ENCODE measurements at places on chromosomes 4 and X. TPM values are rescaled to one million over a fixed set of nuclear protein-coding genes. Genes with fewer than 3 reads are reported as not detected.

DCAF16 gene
- 37.9 TPM for total RNA-seq

MOSPD2 gene
- total RNA-seq = 48.9 TPM

CTAG1B gene
- not detected for total RNA-seq

ARHGAP24 gene
- 79.4 TPM for total RNA-seq

DNA sequence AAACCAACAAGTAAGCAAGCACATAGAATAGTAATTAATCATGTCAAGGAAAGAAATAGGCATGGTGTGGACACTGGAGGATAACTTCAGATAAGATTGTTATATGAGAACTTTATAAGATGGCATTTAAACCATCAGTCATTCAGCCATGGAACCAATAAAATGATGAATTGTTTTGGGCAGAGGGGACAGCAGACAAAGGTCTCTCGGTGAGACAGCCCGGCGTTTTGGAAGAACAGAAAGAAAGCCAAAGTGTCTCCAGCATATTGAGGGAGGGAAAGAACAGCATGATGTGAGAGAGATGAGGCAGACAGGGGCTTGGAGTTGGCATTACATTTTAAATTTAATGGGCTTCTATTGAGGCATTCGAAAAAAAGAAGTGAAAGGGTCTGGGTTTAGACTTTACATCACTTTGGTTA lies 883 bp upstream of the PPM1K start:
- DNase-seq = no peak

GRCh38 chr4:41160856-41161255 lies 53.5 kb downstream of the APBB2 start:
- no peak for DNase-seq

GRCh38 chr4:57110640-57111511 lies 691 bp upstream of the IGFBP7 start:
- DNase-seq = peak; percentile 72

METTL14 gene
- 31.5 TPM for total RNA-seq

CD38 gene
- total RNA-seq = 47.2 TPM

DNA sequence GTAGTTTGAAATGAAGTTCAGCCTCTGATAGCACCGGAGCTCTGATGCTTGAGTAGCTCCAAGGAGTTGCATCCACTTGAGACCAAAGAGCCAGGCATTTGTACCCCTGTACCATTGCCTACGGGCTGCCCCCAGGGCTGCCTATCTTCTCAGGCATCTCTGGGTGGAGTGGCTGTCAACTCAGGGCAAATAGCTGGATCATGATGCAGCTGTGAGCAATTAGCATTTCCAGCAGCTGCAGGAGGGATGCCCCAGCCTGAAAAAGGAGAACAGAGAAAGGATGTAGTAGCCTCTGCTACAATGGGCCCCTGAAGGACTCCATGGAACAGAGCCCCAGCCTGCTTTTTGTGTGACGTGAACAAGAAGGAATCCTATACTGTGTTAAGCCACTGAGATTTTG lies 492.6 kb downstream of the BCOR start:
- no peak for DNase-seq

- no peak for DNase-seq
Measured at GRCh38 chr4:7999279-7999678, 59.6 kb upstream of the AFAP1 start.

DNA sequence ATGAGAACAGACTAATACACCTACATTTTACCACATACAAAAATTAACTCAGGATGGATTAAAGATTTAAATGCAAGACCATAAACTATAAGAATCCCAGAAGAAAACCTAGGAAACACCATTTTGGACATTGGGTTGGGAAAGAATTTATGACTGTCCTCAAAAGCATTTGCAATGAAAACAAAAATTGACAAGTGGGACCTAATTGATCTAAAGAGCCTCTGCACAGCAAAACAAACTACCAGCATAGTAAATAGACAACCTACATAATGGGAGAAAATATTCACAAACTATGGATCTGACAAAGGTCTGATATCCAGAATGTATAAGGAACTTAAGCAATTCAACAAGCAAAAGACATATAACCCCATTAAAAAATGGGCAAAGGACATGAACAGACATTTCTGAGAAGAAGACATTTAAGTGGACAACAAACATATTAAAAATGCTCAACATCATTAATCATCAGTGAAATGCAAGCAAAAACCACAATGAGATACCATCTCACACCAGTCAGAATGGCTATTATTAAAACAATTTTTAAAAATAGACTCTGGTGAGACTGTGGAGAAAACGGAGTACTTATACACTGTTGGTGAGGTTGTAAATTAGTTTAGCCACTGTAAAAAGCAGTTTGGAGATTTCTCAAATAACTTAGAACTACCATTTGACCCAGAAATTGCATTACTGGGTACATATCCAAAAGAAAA lies 221.7 kb upstream of the DIPK2B start:
- no peak for DNase-seq

GCNA gene
- total RNA-seq = 2.2 TPM

DNA sequence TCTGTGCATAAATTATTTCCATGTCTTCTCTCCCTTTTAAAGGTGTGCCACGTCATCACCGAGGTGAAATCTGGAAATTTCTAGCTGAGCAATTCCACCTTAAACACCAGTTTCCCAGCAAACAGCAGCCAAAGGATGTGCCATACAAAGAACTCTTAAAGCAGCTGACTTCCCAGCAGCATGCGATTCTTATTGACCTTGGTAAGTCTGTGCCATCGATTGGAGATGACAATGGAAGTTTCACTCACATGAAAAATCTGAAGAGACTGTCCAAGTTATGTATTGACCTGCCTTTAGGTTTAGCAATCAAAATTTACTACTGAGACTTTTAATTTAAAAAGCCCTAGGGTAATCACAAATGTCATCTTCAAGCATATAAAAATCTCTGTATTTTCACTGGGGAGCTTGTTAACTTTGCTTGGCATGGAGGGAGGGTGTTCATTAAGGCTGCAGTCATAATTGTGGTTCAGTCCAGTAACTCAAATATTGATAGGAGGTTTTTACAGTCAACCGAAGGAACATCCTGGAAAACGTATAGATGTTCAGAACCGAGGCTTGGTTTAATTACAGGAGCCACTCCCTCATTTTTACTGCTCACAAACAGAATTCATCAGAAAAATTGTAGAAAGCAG lies 142.9 kb downstream of the PTTG2 start:
- no peak for DNase-seq

- no peak for DNase-seq
Measured at GRCh38 chr4:111269439-111269838, 646.6 kb upstream of the PITX2 start.

- peak; percentile 66 for DNase-seq
Measured at GRCh38 chr4:107034091-107034995, 1.8 kb downstream of the DKK2 start.

HMX1 gene
- total RNA-seq = not detected

- DNase-seq = no peak
Measured at GRCh38 chr4:108139089-108139488, 29.6 kb downstream of the LEF1 start.

DNA sequence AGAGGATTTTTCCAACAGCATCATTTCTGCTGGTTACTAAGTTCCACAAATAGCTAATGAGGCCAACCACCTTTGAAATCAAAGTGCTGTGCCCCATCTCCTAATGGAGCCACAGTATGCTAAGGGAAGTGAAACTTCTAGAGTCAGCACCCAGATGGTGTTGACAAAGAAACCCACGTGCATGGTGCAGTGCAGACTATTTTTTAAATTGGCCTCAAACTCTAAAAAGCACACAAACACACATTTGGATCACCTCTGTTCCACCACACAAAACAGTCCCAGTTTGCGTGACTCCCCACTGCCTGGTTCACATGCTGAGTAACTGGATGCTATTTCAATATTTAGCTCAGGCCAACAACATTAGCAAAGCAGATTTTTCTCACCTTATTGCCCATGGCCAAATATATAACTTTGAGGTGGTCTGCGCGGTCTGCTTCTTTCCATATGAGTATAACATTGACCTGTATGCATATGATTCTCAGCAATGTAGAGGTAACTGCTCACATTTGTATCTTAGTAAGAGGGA lies 69.9 kb downstream of the AMELX start:
- DNase-seq = no peak

- DNase-seq = no peak
Measured at GRCh38 chrX:153307276-153308178, 14.0 kb downstream of the PNMA6F start.

DNA sequence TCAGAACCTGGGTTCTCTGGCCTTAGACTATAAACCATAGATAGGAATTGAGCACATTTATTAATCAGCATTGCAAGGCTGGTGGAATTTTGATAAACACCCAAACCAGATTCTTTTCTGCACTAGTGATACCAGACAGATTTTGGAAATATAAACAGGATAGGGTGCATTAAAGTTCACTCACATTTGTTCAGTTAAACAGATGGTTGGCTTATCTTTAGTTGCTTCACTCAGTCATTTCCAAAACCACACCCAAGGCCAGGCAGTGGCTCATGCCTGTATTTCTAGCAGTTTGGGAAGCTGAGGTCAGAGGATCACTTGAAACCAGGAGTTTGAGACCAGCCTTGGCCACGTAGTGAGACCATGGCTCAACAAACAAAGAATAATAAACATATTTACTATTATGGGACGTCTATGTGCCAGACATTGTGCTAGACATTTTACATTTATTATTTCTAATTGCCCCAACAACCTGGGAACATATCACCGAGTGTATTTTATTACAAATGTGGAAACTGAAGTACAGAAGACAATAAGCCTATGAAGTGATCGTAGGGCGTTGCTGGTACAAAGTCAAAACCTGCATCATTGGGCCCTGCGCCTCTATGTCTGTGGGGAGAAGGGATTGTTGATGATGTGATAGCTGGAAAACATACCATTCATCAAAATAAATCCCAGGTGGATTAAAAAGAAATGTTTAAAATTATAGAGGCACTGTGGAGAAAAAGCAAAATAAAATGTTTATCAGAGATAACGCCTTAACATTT lies 15.0 kb downstream of the ADD1 start:
- DNase-seq = no peak

FOXO4 gene
- 16.3 TPM for total RNA-seq

CYLC1 gene
- not detected for total RNA-seq

SOX3 gene
- total RNA-seq = not detected

- no peak for DNase-seq
Measured at GRCh38 chr4:142519342-142519741, 326.8 kb downstream of the INPP4B start.

GRCh38 chr4:160175064-160175643 lies 1072.3 kb downstream of the RAPGEF2 start:
- DNase-seq = no peak

GRCh38 chrX:68487924-68488323 lies 10.9 kb upstream of the YIPF6 start:
- no peak for DNase-seq

GATA1 gene
- total RNA-seq = 0.43 TPM

- DNase-seq = peak; percentile 78
Measured at GRCh38 chrX:74422576-74423288, 1.4 kb downstream of the SLC16A2 start.

- no peak for DNase-seq
Measured at GRCh38 chrX:3485727-3486126, 139.3 kb upstream of the MXRA5 start.

RBM46 gene
- not detected for total RNA-seq

DNA sequence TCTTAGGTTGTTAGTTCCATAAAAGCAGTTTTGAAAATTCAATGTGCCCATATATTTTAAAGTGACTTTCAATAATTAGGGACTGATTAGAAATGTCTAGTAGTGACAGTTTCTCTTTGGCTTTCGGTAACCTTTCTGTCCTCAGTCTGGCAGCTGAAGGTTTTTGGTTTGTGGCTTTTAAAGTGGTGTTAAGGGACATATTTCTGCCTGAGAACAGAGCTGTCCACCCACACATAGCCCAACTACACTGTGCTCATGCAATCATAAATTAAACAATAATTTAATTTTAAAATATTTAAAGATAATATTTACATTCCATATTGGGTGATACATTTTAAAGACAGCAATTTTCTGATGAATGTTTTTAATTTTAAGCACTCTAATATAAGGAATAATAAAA lies 335.0 kb upstream of the TENM3 start:
- DNase-seq = no peak

CXCL3 gene
- total RNA-seq = 9.4 TPM

- no peak for DNase-seq
Measured at GRCh38 chrX:22069586-22069985, 37.5 kb downstream of the PHEX start.

- DNase-seq = peak; percentile 53
Measured at GRCh38 chr4:19844446-19844845, 407.3 kb upstream of the SLIT2 start.

GRCh38 chr4:119833611-119834010 lies 205.0 kb upstream of the PDE5A start:
- peak; percentile 10 for DNase-seq

GRCh38 chr4:65923616-65924015 lies 253.3 kb upstream of the EPHA5 start:
- no peak for DNase-seq

DNA sequence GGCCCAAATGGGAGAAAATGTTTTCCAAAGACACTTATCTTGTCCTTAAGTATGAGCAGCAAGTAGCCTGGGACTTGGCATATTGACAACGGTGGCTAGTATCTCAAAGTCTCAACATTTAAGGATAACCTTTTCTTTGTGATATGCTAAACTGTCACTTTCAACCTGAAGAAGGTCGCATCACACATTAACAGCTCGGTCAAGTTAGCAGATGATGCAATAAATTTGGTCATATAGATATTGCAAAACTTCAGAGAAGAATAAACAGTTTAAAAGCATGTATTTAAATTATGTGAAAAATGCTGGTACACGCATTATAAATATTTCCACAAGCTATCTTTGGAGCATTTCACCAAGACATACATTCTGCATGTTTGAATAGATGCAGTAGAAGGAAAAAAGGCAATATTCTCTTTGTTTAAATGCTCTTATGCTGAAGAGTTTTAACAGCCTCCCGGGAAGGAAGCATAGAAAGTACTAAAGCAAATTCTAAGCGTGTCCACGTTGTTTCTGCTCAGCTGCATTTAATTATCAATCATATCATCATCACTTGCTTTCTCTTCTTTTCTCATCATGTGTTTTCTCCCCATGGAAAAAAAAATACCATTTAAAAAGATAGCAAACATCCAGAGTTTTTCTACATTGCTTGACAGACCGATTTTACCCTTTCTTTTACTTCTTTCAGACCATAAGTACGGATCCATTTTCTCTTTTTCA lies 24.2 kb downstream of the ARHGAP6 start:
- DNase-seq = no peak

- no peak for DNase-seq
Measured at GRCh38 chr4:84481077-84481859, 17.8 kb downstream of the NKX6-1 start.

- DNase-seq = no peak
Measured at GRCh38 chrX:122119361-122119760, 1064.7 kb upstream of the GRIA3 start.

TMPRSS11B gene
- 0.20 TPM for total RNA-seq

DNA sequence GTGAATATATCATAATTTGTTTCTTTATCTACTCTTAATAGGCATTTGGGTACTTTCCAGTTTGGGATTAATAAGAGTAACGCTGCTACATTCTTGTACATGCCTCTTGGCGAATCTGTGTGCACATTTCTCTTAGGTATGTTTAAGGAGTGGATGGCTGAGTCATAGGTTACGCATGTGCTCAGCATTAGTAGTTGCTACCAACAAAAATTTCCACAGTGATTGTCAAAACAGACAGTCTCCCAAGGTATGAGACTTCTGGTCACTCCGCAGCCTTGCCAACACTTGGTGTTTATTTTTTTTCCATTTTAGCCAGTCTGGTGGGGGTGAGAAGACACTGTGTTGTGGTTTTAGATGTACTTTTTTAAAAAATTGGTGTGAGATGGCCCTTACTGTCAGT lies 44.6 kb downstream of the FGFBP1 start:
- no peak for DNase-seq

- DNase-seq = no peak
Measured at GRCh38 chrX:150339736-150340135, 23.4 kb upstream of the MAMLD1 start.

Data from lung (tissue), 17 donors.